ENCODE measurements at places on chromosomes 13 and 19.

DNA sequence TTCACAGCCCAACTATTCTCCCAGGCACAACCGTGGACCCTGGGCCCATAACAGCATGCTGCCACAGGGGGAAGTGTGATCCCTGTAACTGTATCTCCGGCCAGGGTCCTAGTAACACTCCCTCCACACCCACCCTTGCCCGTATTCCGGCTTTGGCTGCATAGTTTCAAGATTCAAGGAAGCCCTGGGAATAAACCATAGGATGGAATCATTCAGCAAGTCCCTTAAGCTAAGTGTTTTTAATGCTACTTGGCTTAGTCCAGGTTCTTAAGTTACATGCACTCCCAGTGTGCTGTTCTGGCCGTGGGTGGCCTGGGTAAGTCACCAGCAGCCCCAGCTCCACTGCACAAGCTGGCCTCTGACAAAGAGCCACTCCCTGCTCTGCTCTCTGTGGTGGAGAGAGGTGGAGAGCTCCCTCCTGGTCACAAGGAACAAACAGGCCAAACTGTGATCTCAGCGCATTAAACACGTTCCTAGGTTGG lies 532.4 kb upstream of the SGCG start:
- DNase-seq = no peak

DNA sequence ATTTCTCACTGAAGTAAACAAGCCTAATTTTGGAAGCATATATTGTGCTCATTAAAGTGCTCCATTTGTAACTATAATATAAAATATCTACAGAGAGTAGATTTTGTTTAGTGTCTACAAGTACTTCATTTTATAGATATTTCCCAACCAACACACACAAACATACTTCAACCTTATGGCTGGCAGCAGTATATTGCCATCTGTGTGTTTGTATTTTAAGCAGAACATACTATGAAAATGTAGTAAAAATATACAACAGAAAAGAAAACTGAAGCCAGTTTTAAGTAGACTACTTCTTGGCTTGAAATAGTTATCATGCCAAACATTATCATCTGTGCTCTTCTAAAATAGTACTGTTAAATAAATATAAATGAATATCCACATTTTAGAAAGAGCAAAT lies 821.9 kb downstream of the DACH1 start:
- no peak for DNase-seq

DNA sequence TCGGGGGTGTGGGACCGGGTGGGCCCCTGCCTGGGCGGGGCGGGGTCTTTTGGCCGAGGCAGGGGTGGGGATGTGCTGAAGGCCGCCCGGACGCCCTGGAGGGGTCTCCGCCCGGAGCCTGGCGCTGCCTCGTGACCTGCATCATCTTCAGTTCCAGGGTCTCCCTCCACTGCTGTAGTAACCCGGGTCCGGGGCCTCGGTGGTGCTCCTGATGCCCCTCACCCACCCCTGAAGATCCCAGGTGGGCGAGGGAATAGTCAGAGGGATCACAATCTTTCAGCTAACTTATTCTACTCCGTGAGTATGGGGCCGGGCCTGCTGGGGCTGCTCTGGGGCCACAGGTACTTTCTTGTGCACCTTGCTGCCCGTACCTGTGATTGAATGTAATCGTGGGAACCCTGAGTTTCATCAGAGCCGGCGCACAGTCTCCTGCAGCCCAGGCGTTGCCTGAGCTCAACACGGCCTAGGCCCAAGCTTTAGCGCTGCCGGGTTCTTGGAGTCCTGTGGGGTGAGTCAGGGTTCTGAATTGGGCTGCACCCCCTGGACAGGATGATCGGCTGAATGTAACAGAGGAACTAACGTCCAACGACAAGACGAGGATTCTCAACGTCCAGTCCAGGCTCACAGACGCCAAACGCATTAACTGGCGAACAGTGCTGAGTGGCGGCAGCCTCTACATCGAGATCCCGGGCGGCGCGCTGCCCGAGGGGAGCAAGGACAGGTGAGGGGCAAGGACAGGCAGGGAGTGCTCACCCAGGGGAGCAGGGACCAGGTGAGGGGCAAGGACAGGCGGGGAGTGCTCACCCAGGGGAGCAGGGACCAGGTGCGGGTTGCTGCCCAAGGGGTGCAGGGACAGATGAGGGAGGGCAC lies 10.5 kb downstream of the PEAK3 start:
- DNase-seq = no peak

DNA sequence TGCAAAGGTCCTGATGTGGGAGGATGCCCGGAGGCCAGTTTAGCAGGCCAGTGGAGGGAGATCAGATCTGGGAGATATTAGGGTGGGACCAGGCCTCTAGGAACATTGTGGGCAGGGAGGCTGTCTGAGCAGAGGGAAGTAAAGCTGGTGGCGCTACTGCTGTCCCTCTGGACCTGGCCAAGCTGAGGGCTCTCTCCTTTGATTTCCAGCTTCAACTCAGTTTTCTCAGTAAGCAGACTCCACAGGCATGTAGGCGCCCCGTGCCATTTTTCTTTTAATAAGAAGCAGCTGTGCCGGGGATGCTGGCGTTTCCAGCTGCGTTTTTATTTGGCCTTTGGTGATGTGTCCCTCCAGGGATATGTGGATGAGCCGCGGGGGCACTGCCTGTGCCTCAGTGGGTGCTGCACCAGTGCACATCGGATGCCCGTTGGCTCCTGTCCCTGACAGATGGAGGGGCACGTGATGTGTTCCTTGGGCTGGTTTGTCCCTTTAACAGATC lies 6.7 kb downstream of the DNM2 start:
- no peak for DNase-seq

- DNase-seq = peak; percentile 33
Measured at GRCh38 chr19:8367327-8368001, 3.5 kb downstream of the ANGPTL4 start.

All from neuronal stem cell (in vitro differentiated cells).